NCI-H69 (cell line): ENCODE measurements at places on chromosomes 2 and 18.

DNA sequence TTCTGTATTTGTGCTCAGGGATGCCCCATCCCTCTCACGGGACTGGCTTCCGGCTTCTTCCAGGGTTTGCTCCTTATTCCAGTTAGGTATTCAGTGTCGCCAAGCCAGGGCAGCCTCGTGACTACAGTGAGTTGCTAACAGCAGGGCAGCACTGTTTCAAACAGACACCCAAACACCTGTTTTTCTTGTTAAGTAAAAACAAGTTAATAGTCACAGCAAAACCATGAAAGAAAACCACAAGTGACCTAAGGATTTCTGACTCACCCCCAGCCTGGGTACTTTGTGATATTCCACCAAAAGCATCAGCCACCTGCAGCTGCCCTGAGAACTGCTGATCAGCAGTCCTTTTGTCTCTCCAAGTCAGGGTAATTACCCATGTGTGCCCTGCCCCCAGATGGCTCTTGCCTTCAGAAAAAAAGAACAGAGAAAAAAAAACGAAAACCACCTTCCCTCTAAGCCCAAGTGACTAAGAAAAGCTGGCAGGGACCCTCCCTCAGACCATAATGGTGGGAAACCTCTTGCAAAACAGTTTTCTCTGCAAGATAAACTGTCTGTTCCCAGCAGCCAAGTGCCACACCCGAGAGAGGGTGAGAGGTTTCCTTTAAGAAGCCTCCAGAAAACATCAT, 178.2 kb downstream of the ANAPC1 start:
- DNase-seq = peak; percentile 66

GRCh38 chr2:30371028-30371689, 75.9 kb upstream of the LCLAT1 start:
- DNase-seq = no peak

GRCh38 chr2:234991290-234991689, 39.5 kb downstream of the SH3BP4 start:
- DNase-seq = no peak

DNA sequence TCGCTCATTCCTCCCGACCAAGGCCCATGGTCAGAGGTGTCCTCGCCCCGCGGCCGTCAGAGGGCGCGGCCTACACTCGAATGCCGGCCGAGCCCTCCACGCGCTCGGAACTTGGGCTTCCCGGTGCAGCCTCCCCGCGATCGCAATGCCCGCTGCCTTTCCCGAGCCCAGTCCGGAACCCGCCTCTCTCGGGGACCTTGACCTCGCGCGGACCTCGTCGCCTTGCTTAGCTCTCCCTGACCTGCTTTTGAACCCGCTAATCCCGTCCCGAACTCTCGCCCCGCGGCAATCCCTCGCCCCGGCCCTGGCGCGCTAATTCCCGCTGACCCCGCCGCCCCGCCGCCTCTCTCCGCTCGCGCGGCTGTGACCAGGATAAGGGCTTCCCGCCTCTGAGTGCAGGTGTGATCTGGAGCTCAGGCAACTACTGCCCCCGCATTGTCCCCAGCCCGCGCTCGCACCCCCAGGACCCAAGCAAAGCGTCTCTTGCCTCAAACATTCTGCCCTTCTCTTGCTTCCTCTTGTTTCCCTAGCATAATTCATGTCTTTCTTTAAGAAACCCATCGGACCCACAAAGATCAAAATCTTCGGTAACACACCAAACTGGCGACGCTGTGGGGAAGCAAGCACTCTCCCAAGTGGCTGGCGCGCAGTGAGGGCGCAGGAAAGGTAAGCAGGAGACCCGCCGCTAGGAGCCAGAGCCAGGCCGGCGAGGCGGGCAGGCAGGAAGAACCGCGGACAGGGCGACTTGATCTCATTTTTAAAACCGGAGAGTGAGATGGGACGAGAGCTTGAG, 46.6 kb upstream of the ATP6V1B1 start:
- DNase-seq = no peak

DNA sequence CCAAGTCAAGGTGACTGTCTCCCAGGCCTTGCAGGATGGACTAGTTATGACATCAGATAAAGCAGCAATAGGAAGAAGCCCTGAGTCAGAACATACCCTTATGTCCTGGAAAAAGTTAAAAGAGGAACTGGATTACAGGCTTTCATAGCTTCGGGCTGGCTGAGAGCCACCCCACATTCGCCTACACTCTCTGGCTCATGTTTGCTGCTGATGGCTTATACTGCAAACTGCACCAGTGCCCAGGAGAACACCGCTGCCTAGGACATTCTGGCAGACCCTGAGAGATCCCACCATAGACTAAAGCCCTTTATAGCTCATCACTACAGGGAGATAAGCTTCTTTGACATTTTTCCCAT, 20.3 kb downstream of the SLC8A1 start:
- DNase-seq = no peak

GRCh38 chr2:26299471-26300101, 46.4 kb upstream of the SELENOI start:
- peak; percentile 8 for DNase-seq

DNA sequence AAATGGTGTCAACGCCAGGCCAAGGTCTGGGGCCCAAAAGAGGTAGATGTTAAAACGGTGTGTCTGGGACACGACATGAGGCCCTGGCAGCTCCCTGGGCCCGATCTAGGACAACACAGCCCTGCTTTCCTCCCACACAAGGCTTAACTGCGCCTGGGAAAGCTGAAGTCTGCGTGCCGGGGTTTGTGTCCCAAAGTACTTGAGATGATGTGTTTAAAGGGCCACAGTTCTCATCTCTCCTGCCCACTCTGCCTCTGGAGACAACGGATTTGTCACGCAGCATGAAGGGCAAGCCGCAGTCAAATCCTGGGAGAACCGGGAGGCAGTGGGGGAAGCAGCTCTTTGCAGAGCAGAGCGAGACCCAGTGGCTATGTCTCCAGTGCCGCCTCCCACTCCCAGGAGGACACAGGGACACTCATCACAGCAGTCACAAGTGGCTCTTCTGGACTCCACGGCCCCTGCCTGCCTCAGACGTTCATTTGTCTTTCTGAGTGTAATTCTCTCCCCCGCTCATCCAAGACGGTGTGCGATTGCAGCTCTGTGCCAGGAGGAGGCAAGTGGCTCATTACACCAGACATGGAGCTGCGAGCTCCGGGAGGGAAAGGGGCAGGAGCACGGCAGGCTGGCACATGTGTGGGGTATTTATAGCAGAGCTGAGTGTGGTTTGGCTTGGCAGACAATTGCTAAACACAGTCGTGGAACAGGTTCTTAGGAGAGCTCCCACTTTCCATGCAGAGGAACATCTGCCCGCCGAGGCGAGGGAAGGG, 57.7 kb upstream of the SEMA4C start:
- peak; percentile 73 for DNase-seq
